ENCODE measurements at places on chromosomes 3 and 15. TPM values are rescaled to one million over a fixed set of nuclear protein-coding genes. Genes with fewer than 3 reads are reported as not detected.

The DYNC1LI1 gene
- 31.9 TPM for total RNA-seq

The RPL14 gene
- 3,976 TPM for total RNA-seq

The FHIT gene
- 10.2 TPM for total RNA-seq

The MCTP2 gene
- total RNA-seq = 27.8 TPM

The TMEM40 gene
- not detected for total RNA-seq

The XCR1 gene
- not detected for total RNA-seq

The C2CD4A gene
- total RNA-seq = 0.61 TPM

The CCDC39 gene
- total RNA-seq = not detected

The LRRC49 gene
- 0.62 TPM for total RNA-seq

The EPHB1 gene
- 0.98 TPM for total RNA-seq

The B4GALT4 gene
- total RNA-seq = 16.7 TPM

DNA sequence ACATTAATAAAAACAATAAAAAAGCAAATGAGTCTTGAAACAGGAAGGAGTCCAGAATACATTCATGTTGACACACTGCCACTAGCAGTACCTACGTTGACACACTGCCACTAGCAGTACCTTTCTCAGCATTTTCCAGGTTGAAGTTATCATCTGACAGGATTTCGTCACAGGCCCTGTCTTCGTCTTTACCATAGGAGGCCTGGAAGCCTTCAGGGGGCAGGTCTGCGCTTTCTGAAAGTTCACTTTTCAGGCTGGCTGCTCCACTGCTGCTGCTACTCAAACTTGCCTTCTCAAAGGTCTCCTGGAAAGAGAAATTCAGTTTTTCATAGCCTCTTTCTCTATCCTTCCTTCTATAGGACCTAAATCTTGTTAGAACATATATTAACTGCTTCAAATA, 194.7 kb downstream of the NEK10 start:
- DNase-seq = no peak

- no peak for DNase-seq
These were observed 41.9 kb downstream of the PLD1 start for GRCh38 chr3:171768281-171768900.

DNA sequence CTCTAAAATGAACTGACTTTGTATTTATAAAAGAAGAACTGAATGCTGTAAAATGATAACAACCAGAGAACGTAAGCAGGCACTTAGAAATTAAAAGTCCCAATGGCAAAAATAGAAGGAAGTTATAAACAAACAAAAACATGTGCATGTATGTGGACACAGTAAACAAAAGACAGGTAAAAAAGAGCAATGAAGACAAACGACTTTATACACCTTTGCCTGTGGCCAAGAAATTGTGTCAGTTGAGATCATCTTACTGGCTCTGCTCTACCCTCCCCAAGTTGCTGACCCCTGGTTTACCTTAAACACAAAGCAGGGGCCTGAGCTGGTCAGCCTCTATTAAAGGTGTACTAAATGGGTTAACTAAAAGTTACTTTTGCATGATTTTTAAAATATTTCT, 41.7 kb upstream of the GP5 start:
- no peak for DNase-seq

GRCh38 chr3:38561746-38562466, 65.8 kb downstream of the EXOG start:
- no peak for DNase-seq

- no peak for DNase-seq
These were observed 1.5 kb upstream of the AMIGO3 start for GRCh38 chr3:49720855-49721595.

- DNase-seq = no peak
These were observed 15.3 kb downstream of the SEC61A1 start for GRCh38 chr3:128067489-128067888.

GRCh38 chr3:194869482-194870169, 183.9 kb downstream of the FAM43A start:
- DNase-seq = no peak

GRCh38 chr15:25345943-25346342, 92.9 kb downstream of the UBE3A start:
- DNase-seq = no peak

DNA sequence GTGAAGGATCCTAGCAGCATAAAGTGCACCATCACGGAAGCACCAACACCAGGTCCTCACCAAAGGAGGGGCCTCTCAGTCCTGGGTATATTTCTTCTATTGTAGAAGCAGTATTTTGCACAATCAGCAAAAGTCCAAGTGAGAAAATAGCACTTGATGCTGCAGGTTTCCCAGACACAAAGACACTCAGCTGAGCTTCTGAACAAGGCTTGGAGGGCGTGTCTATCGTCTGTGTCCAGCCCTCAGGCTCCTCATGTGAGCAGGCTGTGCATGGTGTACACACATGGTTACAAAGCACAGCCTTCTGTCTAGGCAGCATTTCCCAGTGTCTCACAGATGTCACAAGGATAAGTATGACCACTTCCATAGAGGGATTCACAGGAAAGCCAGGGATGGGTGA, 98.3 kb upstream of the SPATA12 start:
- DNase-seq = no peak

GRCh38 chr3:119731560-119732343, 28.9 kb downstream of the CFAP91 start:
- no peak for DNase-seq

DNA sequence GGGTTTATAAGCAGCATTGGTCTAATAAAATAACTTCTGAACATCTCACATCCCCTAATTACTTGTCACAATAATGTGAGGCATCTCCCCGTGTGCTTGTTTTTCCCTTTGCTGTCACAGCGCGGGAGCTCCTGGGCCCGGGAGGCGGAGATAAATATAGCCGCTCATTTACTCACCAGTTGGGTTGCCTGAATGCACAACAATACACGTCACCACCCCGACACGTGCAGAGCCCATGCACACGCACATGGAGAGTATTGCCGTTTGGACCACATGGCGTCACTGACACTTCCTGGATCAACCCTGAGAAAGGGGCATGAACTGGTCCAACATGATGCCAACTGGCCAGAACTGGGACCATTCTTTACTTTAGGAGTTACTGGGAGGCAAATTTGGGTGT, 76.2 kb downstream of the MRPL46 start:
- no peak for DNase-seq

GRCh38 chr15:101368861-101369642, 74.0 kb upstream of the SNRPA1 start:
- no peak for DNase-seq

- peak; percentile 38 for DNase-seq
These were observed 586 bp downstream of the LRRK1 start for GRCh38 chr15:100919481-100920405.

GRCh38 chr3:129560269-129560787, 17.4 kb downstream of the H1-8 start:
- no peak for DNase-seq

DNA sequence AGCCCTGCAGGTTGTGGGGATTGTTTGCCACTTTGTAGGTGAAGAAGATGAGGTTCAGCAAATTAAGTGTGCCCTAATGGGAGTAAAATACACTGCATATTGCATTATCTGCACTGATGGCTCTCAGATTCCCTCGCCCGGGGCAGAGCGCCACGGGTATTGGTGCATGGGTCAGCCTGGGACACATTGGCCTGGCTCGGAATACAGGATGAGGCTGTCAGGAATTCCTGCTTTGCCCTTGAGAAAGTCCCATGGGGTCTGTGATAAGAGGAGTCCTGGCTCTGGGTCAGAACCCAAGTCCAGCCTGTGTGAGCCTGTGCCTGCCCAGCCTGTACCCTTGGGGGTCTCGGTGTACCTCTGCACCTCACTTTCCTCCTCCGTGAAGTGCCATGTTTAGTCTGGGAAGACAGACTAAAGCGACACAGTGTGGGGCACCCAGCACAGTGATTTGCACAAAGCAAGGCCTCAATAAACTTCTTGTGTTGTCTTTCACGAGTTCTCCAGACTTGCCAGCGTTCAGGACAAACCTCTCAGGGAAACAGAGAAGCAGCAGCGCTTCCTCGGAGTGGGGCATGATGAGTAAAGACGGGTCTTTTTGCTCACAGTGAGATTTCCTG, 107.6 kb downstream of the LRRK1 start:
- no peak for DNase-seq

GRCh38 chr3:40872258-40872920, 326.9 kb upstream of the CTNNB1 start:
- DNase-seq = no peak

GRCh38 chr3:132418916-132419315, 1.6 kb downstream of the DNAJC13 start:
- DNase-seq = no peak

DNA sequence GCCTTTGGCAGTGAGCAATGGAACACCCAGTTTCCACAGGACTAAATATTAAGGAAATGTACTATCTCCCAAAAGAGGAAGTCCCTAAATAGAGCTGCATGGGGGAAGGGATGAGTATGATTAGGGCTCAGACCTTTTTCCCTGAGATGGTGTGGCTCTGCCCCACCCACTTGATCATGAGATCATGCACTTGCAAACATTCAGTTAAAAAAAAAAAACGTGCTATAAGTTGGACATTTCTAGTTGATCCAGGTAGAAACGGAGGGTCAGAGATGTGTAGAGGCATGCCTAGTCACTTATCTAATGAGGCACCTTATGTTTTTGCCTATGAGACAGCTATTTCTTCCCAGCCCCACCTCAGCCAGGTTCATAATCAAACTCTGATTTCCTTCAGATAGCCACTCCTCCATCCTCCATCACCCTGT, 24.5 kb upstream of the SSR3 start:
- no peak for DNase-seq

GRCh38 chr3:48503401-48504050, 448 bp downstream of the SHISA5 start:
- peak; percentile 46 for DNase-seq

GRCh38 chr3:185540695-185541094, 11.7 kb downstream of the LIPH start:
- DNase-seq = no peak

DNA sequence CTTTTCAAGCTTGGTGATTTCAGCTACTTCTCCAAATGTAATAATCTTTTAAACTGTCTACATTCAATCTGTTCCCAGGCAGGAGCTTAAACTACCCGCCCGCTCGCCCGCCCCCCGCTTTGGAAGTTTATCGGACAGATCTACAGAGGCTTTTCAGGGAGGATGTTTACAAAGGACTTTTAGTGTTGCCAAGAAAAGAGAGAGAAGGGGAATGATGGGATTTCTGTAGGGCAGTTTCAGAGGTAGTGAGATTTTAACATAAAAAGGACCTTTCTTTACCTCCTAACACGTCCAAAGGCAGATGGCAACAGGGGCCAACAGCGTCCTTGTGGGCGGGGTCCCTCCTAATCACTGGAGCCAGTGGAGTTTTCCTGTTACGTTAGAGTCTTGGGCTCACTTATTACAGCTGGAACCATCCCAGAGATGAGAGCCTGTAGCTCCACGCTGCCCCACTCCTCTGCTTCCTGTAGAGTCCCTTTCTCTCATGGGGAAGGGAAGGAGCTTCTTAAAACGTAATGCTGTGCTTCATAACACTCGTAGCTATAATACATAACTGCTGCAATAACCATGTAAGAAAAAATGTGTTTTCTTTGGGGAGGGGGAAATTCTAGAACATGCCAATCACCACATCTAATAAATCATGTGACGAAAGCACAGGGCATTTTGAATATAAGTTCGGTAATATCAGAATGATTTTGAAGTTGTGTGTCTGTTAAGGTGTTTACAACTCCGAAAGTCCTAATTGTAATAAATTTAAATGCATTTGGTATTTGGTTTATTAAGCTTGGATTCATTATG, 30.9 kb downstream of the HES1 start:
- DNase-seq = no peak

- no peak for DNase-seq
These were observed 33.5 kb downstream of the COLQ start for GRCh38 chr3:15488002-15488401.

DNA sequence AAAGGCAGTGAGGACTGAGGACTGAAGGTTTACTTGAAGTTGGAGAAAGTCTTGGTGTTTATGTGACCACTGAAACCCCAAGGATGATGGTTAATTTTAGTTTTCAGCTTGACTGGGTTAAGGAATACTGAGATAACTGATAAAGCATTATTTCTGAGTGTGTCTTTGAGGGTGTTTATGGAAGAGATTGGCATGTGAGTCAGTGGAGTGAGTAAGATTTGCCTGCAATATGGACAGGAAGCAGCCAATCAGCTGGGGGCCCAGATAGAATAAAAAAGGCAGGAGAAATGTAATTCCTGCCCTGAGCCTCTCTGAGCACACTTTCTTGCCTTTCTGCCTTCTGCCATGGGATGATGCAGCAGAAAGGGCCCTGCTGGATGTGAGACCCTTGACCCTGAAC, 92.4 kb downstream of the KBTBD8 start:
- no peak for DNase-seq

DNA sequence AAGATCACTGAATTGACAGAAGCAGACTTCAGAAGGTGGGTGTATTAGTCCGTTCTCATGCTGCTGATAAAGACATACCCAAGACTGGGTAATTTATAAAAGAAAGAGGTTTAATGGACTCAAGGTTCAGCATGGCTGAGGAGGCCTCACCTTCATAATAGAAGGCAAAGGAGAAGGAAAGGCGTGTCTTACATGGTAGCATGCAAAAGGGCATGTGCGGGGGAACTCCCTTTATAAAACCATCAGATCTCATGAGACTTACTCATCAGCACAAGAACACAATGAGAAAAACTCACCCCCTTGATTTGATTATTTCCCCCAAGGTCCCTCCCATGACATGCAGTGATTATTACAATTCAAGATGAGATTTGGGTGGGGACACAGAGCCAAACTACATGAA, 416.3 kb upstream of the EPHA3 start:
- no peak for DNase-seq

GRCh38 chr3:100992231-100993012, 799 bp downstream of the ABI3BP start:
- no peak for DNase-seq

GRCh38 chr3:171777596-171777995, 32.7 kb downstream of the PLD1 start:
- DNase-seq = no peak

DNA sequence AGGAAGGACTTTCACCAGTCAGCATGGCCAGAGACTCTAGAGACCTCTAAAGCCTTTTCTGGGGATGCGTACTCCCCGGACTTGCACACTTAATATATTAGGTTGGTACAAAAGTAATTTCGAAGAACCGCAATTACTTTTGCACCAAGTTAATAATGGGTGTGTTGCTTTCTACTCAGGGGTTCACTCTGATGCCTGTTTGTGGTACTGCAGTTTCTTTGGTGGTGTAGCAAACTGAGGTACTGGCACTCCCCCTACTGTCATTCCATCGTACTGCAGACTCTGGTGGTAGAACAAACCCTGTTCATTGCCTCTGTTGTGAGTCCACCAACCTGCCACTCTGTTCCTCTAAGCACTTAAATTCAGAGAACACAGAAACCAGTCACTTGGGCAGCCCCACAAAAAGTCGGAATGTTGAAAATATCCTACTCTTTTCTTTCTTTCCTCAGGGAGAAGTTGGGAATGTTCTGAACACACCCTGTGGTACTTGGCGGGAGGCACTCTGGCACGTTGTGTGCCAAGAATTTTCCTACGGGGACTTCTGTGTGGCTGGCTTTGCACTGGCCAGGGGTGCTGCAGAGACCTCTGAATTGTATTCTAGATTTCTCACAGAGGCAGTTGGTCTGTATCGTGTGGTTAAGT, 46.3 kb downstream of the GABRG3 start:
- peak; percentile 53 for DNase-seq

GRCh38 chr15:51281368-51281967, 56.9 kb downstream of the CYP19A1 start:
- DNase-seq = peak; percentile 56

- DNase-seq = no peak
These were observed 71.4 kb downstream of the FBLN2 start for GRCh38 chr3:13620281-13620680.
